Activated naive CD4-positive, alpha-beta T cell treated with anti-CD3 and anti-CD28 coated beads, Interleukin-2, amount 50 U/mL, for 16 hours (primary cell): ENCODE measurements at places on chromosomes 4 and X.

- no peak for DNase-seq
These were observed 178.4 kb upstream of the GPR101 start for GRCh38 chrX:137212078-137212632.

DNA sequence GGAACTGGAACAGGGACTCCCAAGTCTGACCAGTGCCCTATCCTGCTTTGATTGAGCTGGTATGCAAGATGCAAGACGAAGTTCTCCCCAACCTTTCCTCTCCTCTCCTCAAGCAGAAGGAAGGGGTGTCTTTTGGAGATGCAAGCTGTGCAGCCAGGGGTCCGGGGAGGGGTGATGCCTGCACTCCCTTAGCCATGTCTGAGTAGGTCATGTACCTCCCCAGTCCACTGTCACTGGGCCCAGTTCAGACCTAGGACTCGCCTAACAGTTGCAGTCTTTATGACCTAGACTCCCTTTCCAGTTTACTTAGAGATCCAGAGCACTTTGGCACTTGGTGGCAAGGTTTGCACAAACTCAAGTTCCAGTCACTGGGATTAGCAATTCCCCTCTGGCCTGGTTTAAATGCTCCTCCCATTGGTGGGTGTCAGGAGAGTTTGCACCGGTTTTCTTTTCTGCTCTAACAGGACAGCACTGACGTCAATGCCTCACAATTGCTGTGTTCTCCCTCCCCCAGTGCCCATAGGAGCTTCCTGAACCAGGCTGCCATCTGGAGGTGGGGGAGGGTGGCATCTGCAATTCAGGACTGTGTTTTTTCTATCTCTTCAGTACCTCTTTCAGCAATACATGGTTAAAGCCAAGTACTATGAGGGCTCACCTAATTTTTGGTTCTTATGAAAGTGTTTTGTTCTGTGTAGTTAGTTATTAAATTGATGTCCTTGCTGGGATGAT lies 782.2 kb downstream of the ARAP2 start:
- no peak for DNase-seq

DNA sequence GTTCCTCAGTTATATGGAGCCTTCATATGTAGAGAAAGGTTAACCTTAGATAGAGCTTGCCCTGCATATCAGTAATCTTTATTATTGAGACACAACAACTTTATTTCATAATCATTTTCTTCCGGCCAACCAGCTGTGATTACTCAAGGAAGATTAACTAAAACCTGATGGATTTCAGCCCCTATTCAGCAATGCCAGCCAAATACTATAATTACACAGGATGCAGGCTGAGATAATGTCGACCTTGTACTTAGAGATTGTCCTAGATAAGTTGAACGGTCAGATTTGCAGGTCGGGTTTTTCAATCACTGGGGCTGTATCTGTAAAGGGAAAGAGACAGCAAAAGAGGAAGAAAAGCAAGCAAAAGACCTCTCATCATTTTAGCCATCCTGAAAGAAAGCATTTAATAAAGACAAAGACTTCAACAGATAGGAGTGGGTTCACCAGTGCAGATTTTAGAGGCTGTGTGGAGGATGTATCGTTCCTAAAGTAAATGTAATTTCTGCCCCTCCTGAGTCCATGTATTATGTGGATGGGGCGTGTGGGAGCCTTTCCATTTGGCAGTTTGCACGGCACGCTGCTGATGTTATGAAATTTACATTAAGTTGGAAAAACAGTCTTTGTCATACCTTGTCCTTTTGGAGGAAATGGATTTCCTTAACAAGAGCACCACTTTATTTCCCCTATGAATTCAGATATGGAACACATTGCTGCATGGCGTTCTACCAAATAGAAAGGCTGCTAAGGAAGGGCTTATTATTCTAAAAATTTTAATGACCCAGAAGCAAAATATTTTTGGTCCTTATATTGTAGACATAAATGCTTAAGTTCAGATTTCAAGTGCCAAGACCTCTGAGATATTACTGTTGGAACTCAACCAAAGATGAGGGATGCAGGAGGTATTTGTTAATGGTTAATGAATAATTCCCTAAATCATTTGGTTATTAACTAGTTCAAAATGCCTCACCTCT lies 496.7 kb downstream of the SPRY1 start:
- no peak for DNase-seq

DNA sequence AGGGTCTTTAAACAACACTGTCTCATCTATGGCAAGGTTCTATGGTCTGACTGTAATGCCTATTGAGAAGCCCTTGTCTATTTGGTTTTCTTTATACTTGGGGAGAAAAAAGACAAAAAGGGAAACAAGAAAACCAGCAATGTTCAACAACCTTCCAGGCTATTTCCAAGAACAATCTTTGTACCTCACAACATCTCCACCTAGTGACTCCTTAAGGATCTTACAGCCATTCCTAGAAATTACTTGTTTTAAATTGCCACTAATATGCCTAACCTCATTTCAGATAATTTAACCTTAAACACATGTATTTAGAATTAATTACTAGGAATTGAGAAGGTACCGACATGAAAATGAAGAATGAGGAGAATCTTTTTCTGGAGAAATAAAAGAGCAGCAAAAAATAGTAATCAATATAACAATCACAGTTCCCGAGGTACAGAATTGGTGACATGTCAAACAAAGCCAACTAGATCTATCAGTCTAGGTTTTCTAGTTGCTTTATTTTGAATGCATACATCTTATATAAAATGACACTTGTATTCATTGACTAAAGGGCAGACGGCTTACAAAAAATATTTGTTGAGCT lies 1.6 kb upstream of the RBM46 start:
- DNase-seq, result no peak

- no peak for DNase-seq
These were observed 370.7 kb downstream of the GRIA2 start for GRCh38 chr4:157591245-157591644.

DNA sequence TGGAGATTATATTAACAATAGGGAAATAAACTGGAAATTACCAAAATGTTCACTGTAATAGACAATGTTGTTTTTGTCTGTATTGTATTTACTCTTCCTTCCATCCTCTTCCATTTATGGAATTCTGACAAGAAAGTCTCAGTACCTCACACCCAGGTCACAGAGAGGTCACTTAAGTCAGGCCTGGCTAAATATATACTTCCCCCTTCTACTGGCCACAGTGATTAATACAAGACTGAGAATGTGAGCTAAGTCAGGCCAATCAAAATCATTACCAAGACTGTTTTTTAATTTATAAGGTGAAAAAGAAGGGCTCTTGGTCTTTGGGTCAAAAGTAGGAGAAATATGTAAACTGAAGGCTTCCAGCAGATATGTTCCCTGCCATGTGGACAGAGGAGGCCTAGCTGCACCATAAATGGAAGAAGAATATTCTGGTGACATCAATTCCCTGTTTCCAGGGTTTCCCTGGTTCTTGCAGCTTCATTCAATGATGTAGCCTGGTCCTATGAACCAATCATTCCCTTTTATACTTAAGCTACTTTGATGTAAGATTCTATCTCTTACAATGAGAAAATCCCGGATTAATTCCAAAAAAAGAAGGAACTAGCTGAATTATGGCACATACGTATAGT lies 64.3 kb downstream of the LRBA start:
- DNase-seq, result no peak

DNA sequence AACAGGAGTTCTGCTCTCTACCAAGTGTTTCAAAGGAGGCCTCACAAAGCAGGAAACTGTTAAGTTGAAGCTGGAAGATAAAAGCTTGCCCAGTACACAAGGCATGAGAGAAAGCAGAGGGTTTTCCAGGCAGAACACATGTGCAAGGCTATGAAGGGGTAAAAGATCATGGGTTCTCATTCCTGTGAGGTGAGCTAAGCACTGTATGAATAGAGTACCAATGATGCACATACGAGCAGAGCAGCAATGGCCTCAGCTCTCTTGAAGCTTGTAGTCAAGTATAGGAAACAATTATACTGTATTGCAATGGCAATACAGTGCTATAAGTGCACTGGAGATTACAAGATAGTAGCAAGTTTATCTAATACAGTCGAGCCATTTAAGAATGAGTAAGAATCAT lies 18.0 kb downstream of the TTC29 start:
- DNase-seq, result no peak

- DNase-seq, result no peak
These were observed 147.6 kb downstream of the STK32B start for GRCh38 chr4:5198656-5199541.

GRCh38 chr4:25449270-25449669 lies 72.2 kb downstream of the ANAPC4 start:
- no peak for DNase-seq

GRCh38 chr4:11355226-11355625 lies 73.5 kb downstream of the HS3ST1 start:
- no peak for DNase-seq

DNA sequence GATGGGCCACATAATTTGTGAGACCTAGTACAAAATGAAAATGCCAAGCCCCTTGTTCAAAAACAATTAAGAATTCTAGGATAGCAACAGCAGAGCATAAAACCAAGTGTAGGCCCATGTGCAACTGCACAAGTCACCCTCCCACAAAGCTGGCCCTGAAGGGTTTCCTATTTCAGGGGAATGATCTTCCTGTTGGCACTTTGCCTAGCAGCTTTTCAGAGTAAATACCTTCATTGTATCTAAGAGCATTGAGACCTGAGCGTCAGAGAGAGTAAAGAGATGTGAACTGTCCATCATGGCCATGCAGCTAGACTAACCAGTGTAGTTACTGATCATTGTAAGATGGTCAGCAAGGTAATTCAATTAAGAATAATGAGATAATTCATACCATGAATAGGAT lies 113.6 kb downstream of the CNKSR2 start:
- no peak for DNase-seq

DNA sequence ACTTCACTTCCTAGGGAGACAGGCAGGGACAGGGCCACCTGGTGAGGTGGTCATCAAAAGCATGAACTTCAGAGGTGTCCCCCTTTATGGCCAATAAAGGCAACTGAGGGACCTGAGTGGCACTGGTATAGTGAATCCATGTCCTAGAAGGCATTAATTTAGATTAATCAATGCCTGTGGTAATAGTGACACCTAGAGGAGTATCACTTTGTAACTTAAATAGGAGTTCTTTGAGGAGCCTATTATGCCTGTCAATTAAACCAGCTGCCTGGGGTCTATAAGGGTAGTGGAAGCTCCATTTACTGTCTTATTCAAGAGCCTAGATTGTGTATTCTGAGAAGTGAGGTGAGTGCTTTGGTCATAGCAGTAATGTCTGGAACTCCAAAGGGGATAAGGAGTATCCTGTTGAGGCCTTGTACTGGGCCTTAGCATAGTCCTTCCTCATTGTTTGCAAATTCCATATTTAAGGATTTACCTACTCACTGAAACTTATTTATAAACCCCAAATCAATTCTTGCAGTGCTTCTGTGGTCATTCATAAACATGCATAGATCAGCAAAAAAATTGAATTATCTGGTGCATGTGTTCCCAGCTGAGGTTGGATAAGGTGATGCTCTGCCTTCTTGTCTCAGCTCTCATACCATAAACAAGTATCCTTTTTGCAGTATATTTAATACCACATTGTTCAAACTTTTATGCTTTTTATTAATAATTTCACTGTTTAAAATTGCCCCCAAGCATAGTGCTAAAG lies 213.8 kb upstream of the RADX start:
- no peak for DNase-seq

DNA sequence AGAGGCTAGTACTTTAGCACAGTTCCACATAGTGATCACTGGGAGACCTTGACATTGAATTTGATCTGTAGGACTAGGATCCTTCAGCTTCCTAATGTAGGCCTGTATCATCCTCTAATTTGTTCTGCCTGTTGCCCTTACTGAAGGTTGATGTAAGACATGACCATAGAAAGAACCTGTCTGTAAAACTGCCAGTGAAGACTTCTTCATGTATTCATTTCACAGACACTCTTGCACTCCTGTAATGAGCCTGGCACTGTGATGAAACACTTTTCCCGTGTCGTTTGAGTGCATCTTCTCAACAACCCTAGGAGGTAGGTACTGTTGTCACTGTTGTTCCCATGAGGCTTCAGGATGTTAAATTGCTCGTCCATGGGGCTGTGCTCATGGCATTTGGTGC lies 14.7 kb downstream of the RAB9A start:
- no peak for DNase-seq
